CD8-positive, alpha-beta T cell (primary cell): ENCODE measurements at places on chromosomes 2 and 18.

DNA sequence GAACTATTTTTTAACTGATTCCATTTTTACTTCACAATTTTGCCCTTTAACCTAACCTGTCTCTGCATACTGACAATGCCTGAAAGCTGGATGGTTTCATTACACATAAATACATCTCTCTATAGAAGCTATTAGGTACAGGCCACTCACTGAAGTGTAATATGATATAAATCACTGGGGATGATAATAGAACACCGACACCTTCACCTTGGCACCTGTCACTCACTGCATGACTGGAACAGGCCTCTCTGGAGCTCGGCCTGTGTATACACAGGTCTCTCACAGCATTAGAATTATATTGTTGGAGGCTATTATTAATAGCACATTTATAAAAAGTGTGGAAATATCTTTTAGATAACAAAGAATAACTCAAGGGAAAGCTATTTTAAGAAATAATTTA is 138.2 kb downstream of the TMEM131 start:
- no peak for DNase-seq

DNA sequence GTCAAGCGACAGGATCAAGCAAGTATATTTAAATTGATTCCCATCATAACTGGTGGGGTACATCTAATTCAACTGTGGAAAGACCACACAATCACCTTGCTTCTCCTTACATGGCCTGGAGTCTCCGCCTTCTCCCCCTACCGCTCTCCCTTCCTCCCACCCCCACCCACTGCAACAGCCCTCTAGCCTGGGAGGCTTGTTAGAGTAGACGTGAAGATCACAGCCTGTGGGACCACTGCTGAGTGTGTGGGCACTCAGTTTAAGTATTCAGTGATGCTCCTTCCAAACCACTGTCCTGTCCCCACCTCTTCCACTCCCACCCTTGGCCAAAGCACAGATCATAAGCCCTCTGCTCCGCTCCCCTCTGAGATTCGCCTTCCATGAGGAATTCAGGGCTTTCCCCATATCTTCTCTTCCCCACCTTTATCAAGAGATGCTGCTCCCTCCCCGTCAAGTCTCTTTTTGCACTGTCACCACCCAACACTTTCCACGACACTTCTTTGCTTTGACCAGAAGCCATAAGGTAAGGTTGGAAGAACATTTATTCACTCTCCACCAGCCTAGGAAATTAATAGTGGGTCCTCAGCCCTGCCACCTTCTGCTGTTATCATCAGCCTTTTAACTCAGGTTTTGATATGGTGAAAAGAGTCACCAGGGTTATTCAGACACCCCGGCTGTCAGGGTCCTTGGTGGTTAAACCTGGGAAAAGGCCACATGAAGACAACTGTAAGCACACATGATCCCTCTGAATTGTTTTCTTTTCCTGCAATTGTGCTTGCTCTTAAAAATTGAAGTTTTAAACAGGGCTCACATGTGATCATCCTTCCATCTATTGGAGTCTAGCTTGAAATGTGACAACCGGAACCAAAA is 1.7 kb downstream of the METTL4 start:
- no peak for DNase-seq

DNA sequence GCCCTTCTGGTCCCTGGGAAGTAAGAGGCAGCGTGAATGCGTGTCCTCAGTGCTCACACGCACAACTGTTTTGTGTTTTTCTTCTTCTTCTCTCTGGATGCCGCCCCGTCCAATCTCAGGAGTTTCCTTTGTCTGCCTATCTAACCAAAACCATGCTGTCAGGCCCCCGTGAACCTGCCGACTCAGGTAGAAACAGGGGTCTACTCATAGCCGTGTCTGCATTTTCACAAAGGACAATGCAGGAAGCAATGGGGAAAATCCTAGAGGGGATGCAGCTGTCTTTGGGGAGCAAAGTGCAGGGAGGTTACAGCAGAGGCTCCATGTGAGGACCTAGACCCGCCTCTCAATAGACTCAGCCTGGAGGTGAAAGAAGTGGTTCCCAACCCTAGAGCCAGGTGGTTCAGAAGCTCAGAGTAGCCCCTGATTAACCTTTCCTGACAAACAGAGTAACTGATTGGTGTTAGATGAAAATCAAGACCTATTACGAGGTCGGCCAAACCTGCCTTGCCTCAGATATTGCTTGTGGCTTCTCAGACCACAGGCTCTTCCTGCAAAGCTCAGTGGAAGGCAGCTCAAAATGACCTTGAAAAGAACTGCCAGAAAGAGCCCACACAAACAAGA is 49.3 kb downstream of the CD226 start:
- DNase-seq: peak; percentile 48

DNA sequence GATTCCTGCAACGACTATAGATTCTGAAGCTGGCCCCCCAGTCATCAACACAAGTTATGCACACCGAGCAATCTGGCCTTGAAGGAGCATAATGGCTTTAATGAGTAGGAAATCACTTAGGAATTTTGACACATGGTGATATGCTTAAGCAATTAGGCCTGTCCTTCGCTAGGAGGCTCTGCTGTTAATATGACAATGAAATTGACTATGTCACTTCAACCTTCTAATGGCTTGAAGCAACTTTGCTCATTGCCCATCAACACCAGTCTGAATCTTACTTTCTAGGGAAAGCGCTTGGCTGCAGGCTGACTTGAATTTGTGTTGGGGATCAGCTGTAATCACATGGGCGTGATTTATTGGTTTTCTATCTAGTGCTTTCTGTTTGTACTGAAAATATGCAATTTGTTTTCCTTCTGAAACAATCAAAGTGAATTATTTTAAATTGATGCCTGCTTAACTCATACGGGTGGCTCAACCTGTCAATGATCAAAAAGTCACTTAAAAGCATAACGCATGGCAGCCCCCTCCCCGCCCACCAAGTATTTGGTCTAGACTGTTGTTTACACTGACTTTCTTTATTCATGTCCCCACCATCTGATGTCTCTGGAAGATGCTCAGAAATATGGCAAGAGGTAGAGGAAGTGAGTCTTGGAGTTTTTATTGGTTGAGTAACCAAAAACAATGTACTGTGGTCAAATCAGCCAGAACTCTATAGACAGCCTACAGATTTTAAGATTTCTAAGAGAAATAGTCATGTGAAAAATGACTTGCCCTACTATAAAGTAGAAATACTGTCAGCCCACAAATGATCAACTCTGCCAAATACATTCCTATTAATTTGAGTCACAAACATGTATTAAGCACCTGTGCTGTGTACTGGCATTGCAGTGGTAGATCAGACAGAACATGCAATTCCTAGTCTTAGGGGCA is 344.9 kb downstream of the RBM43 start:
- no peak for DNase-seq

DNA sequence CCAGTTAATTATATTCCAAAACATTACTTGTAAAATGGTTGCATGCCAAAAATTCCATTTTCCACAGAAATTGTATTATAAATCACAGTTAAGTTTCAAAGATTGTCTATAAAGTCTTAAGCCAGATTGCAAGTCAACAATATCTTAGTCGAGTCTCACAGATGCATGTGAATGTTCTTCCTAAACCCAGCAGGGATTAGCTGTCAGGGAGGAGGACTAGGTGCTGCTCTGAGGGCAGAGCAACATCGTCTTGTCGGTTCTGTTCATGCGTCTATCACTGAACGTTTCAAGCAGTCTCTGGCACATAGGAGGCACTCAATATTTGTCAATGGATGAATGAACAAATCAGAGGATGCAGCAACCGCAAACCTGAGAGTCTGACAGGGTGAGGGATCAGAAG is 27.0 kb downstream of the EPB41L3 start:
- DNase-seq: no peak

- no peak for DNase-seq
Measured at GRCh38 chr2:143181494-143181893, 52.3 kb downstream of the ARHGAP15 start.

DNA sequence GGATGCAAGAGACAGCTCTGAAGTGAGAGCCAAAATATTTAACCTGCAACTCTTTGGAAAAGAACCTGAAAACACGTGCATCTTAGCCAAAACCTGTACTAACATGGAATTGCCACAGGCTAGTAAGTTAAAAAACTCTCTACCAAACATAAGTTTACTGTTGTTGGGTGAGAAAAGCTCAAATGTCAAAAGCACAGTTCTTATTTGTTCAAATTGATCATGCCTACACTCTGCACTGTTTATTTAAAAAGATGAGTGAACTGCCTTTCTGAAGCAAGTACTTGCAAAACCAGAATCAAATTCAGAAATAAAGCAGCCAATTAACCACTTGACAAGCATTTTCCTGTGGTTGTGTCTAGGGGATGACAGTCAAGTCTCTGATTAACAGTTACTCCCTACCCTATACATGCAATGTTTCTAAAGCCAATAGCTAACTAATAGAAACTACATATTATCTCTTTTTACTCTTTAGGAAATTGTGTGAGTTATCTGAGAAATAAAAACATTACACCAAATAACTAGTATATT is 5.6 kb downstream of the IKZF2 start:
- DNase-seq: no peak

- DNase-seq: no peak
Measured at GRCh38 chr2:105961599-105962146, 217.0 kb downstream of the NCK2 start.

- DNase-seq: no peak
Measured at GRCh38 chr2:69689466-69689865, 45.9 kb upstream of the AAK1 start.

GRCh38 chr2:142308744-142309143 is 177.9 kb upstream of the LRP1B start:
- DNase-seq: no peak

GRCh38 chr18:62846313-62846712 is 131.0 kb downstream of the PHLPP1 start:
- DNase-seq: no peak

- DNase-seq: no peak
Measured at GRCh38 chr2:85273738-85274731, 53.8 kb downstream of the TGOLN2 start.

- no peak for DNase-seq
Measured at GRCh38 chr2:151760139-151760650, 25.9 kb upstream of the NEB start.

DNA sequence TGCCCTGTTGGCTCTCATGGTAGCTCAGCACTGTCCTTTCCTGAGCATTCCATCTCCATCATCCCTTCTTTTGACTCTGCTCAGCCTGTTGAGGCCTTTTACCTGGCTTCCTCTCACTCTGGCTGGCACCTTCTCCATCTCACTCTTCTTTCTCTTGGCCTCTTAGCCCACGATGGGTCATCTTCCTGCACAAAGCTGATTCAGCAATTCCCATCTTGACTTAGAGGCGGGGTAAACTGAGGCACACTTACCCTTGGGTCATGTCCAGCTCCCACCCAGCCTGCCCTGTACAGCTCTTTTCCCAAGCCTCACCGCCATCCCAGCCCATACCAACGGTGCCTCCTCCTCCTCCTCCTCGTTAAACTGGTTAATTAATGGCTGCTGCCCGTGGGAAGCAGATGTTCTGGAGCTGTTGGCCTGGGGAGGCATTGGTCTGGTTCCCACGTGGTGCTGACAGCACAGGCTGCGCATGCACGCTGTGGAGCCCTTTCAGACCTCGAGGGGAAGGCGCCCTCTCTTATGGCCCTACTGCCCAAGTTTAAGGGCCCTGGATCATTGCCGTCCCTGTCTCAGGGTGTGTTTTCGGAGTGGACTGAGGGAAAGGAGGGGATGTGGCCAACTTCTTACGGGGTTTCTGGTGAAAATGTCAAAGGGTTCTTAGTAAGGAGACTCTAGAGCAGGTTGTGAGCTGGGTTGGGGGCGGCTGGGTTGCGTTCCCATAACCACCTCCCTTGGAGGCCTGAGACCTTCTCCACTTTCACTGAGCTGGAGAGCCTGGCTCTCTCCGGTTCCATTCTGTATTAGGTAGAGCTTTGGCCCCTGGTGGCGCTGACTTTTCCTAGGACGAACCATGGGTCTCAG is 10.9 kb downstream of the WNT10A start:
- DNase-seq: no peak

GRCh38 chr2:191463790-191464189 is 214.1 kb upstream of the NABP1 start:
- DNase-seq: no peak

DNA sequence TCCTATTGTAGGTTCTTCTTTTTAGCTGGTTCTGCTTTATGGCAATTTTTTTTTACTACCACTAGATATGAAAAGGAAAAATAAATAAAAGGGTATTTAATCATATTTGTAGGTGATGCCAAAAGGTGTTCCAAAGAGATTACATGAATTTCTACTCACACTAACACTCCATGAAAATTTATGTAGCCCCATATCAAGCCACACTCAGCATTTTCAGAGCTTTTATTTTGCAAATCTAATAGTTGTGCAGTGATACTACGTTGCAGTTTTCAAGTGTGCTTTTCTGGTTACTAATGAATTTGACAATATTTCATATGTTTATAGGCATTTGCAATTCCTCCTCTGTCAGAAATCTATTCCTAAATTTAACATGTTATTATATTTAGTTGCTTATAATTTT is 363.9 kb upstream of the TMEFF2 start:
- no peak for DNase-seq

DNA sequence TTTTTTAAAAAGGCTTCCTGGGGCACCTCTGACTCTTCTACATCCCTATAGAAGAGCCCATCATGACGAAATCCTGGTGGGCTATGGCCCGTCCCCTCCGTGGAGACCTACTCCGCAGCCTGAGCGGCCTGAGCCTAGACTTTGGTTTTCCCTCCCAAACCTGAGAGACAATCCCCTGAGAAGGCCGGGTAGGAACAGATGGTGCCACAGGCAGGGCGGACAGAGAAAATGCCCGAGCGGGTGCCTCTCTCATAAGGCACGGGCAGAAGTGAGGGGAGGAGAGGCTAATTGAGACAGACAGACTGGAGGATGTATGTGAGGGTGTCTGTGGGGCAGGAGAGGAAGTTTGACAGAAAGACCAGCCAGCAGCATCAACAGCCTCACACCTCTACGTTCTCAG is 20.2 kb upstream of the SFXN5 start:
- DNase-seq: no peak

- DNase-seq: no peak
Measured at GRCh38 chr2:63539416-63540162, 48.7 kb downstream of the WDPCP start.

DNA sequence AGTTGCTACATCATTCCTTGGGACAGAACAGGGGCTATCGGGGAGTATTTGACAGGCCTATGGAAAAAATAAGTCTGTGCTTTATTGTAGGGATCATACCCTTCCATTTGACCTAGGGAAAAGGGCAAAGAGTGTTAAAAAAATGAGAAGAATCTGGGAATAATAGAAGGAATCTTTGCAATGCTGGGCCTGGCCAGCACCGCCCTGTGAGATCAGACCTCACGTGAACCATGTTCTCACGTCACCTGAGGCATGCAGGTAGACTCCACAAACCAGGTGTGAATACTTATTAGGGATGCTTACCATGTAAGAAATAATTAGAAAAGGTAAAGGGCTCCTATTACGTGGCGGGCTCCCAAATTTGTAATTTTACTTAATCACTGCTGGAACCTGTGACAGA is 177.5 kb upstream of the GATA6 start:
- no peak for DNase-seq

GRCh38 chr2:8076448-8077342 is 605.2 kb upstream of the ID2 start:
- no peak for DNase-seq

DNA sequence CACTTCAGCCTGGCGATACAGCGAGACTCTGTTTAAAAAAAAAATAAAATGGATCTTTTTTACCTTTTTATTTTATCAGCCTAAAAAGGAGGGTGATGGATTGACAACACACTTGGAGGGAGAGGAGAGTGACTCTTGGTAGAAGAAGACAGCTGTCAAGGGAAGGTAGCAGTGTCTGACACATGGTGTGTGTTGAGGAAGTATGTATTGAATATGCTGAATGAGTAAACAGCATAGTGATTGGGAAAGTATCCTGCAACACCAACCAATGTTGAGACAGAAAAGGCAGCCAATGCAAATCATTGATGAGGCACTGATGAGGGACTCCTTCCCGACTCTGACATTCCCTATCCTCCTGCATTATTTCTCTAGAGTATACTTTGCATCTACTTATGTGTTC is 306.4 kb downstream of the LPIN1 start:
- no peak for DNase-seq
